ENCODE measurements at places on chromosomes 11 and 22. TPM values are rescaled to one million over a fixed set of nuclear protein-coding genes. Genes with fewer than 3 reads are reported as not detected.

BMAL1 gene
- total RNA-seq = 12.9 TPM

CYP2D6 gene
- total RNA-seq = 0.11 TPM

POTEH gene
- total RNA-seq = 0.27 TPM

RIC3 gene
- not detected for total RNA-seq

OPCML gene
- 0.13 TPM for total RNA-seq

C2CD2L gene
- total RNA-seq = 17.8 TPM

Data from HT1080 (cell line).